Endothelial cell of umbilical vein (primary cell): ENCODE measurements at places on chromosomes 7 and 10. TPM values are rescaled to one million over a fixed set of nuclear protein-coding genes. Genes with fewer than 3 reads are reported as not detected.

DNA sequence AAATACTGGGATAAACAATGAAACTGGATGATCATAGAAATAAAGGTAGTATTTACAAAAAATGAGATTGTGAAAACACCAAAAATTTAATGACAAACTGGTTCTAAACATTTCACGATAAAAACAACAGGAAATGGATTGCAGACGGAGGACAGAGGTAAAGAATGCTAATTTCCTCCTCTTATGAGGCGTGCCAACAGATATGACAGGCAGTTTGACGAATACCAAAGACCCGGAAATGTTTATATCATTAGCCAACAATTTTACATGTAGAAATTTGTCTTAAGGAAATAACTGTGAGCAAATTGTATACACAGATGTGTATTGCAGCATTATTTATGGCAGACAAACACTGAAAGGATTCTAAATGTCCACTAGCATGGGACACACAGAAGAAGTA, 162.0 kb upstream of the MGMT start:
- DNase-seq = peak; percentile 73

DNA sequence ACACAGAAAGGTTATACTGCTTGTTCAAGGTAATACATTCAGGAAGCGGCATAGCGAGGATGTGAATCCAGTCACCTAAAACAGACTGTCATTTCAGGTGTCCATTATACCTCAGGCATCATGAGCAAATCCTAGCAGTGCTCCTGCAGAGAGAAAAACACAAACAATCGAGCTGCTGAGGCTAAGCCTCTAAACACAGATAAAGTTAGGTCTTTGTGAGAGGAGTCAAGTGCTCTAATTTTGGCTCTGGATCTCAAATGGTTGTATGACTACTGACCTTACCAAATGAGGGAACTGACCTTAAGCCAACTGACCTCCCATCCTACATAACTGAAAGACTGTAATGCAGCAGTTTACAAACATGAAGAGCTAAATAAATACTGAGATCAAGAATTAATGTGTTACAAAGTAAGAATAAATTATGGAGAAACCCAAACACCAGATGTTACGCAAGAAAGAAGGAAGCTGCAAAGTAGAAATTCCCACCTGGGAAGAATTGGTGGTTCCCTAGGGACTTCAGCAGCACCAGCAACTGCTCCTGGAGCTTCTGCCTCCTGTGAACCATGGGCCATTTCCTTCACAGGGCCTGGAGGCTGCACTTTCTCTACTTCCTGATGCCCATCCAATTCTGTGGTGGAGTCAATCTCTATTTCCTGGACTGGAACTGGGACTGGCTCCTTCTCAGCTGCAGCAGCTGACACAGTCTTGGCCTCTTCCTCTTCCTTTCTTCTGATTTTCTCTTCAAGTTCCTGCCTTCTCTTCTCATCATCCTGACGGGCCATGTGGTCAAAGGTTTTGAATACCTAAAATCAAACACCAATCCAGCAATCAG, 5.8 kb downstream of the NUDCD3 start:
- DNase-seq = no peak

- DNase-seq = peak; percentile 43
These were observed 61.8 kb downstream of the SHH start for GRCh38 chr7:155750255-155751125.

DNA sequence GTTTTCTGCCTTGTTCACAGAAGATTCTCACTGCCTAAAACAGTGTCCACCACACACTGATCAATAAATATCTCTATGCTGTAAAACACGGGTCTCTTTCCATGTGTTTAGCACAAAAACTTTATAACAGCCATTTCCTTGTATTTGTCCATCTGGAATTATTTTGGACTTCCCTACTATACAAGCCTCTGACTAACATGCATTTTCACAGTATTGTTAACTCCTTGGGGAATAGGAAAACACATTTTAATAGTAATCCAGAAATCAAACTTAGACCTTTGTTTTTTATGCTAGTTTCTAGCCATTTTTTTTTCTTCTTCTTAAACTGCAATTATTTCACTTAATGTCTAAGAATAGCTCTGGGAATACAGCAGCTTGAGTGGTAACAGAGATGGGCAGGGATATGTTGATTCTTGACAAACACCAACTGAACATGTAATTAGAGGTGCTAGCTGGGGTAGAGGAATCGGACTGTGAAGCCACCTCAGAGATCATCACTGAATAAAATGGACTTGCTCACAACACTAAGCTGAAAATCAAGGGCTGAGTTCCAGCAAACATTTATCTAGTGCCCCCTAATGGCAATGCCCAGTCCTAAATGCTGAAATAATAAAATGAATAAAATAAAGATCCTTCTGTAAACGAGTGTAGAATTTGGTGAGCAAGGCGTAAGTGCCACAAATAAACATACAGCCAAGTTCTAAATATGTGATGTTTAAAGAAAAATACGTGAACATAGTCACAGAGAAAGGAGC, 593.1 kb downstream of the SORCS1 start:
- DNase-seq = no peak

DNA sequence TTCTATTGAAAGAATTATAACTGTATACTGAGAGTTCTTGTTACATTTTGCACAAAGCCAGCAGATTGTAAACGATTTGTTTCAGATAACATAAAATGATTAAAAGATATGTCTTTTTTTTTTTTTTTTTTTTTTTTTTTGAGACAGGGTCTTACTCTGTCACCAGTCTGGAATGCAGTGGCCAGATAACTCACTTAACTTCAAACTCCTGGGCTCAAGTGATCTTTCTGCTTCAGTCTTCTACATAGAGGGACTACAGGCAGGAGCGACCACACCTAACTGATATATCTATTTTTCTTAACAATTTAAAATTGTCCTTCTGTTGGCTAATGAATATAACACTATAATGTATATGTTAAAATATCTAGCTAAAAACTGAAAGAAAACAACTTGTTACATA, 317.3 kb upstream of the CACNA2D1 start:
- DNase-seq = no peak

GRCh38 chr10:33332183-33333065, 2.0 kb downstream of the NRP1 start:
- DNase-seq = peak; percentile 69

DNA sequence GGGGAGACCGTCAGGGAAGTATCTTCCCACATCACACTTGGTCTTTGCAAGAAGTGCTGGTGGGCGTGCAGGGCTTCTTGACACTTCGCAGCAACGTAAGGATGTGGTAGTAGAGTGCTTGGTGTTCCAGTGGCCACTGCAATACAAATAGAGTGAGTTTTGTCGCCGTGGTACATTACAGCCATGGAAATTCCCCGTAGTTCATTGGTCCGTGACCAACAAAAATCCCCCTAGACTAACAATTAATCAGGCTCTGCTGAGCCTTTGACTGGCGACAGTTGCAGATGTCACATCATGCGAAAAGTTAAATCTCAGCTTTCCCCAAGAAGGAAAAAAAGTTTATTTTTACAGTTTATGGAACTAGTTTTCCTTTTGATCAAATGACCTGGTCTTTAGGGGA, 134.7 kb downstream of the MGMT start:
- DNase-seq = no peak

GRCh38 chr10:43404704-43405084, 4.3 kb downstream of the HNRNPF start:
- DNase-seq = no peak

- DNase-seq = peak; percentile 59
These were observed 81.9 kb upstream of the DYNC1I1 start for GRCh38 chr7:95690367-95690947.

- DNase-seq = no peak
These were observed 1164.7 kb upstream of the AUTS2 start for GRCh38 chr7:68433462-68434070.

CPA1 gene
- total RNA-seq = not detected in 2 replicates

SCIN gene
- 0.69 TPM in 1 of 2 replicates, not detected in the other for total RNA-seq

GALNT11 gene
- total RNA-seq = 27.6 and 27.7 TPM in 2 replicates

NXPH1 gene
- not detected in 2 replicates for total RNA-seq
